ENCODE measurements at places on chromosomes 13 and 19.

DNA sequence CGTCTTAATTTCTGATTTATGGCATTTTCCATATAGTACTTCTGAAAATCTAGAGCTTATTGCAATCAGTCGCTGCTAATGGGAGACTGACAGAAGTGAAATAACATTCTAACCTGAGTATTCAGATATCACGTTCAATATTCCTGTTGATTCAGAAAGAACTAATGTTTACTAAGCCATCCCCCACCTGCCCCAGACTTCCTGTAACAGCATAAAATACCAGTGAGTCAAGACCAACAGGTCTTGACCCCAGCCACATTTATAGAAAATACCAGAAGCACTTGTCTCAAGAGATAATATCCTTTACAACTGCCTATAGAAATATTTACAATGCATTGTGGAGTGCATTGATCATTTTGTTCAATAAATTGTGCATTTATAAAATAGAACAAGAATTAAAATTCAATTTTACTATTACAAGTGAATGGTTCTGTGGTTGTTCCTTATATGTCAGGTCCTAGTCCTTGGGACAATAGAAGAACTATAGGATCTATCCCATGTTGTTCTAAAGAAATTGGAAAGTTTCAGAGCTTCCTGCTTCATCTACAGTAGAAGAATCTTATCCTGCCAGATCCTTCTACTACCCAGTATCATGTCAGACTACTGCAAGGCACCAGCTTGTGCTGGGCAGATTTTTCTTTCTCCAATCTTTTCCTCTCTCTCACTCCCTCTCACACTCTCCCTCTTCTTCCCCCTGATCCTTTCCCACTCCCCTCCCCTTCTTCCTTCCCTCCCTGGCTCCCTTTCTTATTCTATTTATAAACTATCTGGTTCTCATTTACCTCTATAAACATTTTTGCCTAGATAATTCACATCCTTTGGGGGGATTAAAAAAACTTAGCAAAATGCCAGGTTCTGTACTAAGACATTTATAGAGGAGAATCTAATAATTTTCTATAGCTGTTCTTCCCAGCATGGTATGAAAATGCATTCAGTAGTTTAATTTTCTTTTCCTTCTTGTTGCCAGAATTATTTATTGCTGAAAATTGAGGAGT is 629.9 kb downstream of the DIAPH3 start:
- no peak for DNase-seq

GRCh38 chr13:74413482-74413881 is 279.3 kb upstream of the KLF12 start:
- DNase-seq = no peak

GRCh38 chr19:616062-616700 is 17.2 kb downstream of the POLRMT start:
- DNase-seq = no peak

GRCh38 chr13:81738364-81738763 is 1397.4 kb upstream of the SPRY2 start:
- DNase-seq = no peak

DNA sequence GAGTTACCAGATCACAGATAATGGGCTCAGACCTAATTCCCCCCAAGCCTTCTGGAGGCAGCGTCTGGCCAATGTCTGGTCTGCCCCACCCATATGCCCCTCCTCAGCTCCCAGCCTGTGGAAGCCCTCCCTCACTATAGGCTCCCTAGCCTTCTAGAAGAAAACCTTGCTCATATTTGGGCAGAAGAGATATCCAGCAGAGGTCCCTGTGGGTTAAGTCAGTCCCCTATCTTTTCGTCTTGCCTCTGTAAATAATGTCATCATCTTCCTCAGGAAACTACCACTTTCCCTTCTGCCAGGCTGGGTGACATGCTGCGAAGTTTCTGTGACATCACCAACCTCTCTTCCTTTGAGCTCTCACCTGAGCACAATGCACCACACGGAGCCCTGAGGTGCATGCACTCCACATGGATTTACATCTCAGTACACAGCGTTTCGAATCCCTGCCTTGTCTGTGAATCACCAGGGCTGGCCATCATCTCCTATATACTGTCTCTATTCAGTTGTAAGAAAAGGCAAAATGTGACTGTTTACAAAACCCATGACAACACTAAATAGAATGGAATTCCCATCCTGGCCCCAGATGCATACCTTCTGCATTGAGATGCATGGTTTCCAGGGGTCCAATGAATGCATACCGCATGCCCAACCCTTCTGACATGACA is 112.8 kb downstream of the CRYL1 start:
- DNase-seq = no peak

GRCh38 chr13:94558716-94559115 is 37.2 kb downstream of the TGDS start:
- DNase-seq = no peak

DNA sequence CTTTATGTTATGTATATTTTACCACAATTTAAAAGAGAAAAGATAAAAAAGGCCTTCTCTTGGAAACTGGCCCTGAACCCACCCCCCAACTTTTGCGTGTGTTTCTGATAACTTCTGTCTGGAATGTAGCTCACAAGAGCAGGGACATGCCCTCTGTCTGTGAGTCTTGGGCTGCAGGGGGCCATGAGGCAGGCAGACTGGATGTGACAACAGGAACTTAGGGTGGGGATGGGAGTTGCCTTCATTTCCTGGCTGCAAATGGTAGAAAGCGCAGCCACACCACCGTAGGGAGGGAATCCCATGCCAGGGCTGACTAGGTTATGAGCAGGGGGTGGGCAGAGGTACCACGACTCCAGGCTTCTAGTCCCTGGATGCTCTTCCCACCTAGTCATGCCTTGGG is 21.9 kb downstream of the CILP2 start:
- no peak for DNase-seq

Data from NCI-H2081 treated with DMSO at 0.1 percent for 48 hours (cell line).